Caudate nucleus (tissue), 63 donors: ENCODE measurements at places on chromosomes 2 and 18.

DNA sequence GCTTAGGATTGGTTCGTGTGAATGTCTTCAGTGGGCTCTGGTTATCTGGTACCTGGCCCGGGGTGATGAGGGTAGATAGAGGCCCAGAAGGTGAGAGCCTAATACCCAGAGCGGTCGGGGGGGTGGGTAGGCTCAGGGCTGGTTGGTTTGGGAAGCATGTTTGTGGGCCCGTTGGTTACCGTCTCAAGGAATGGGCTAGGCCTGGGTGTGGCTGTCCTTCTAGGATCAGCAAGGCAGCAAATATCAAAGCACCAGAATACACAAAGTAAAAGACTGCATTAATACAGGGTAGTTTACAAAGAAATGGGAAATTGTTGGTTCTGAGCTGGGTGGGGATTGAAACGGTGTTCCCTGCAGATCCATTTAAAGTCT, 6.0 kb upstream of the IL1R2 start:
- no peak for DNase-seq

DNA sequence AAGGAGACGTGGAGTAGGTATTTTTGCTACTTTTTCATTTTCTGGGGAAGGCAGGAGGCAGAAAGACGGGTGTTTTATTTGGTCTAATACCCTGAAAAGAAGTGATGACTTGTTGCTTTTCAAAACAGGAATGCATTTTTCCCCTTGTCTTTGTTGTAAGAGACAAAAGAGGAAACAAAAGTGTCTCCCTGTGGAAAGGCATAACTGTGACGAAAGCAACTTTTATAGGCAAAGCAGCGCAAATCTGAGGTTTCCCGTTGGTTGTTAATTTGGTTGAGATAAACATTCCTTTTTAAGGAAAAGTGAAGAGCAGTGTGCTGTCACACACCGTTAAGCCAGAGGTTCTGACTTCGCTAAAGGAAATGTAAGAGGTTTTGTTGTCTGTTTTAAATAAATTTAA, 3.4 kb downstream of the FZD7 start:
- no peak for DNase-seq

DNA sequence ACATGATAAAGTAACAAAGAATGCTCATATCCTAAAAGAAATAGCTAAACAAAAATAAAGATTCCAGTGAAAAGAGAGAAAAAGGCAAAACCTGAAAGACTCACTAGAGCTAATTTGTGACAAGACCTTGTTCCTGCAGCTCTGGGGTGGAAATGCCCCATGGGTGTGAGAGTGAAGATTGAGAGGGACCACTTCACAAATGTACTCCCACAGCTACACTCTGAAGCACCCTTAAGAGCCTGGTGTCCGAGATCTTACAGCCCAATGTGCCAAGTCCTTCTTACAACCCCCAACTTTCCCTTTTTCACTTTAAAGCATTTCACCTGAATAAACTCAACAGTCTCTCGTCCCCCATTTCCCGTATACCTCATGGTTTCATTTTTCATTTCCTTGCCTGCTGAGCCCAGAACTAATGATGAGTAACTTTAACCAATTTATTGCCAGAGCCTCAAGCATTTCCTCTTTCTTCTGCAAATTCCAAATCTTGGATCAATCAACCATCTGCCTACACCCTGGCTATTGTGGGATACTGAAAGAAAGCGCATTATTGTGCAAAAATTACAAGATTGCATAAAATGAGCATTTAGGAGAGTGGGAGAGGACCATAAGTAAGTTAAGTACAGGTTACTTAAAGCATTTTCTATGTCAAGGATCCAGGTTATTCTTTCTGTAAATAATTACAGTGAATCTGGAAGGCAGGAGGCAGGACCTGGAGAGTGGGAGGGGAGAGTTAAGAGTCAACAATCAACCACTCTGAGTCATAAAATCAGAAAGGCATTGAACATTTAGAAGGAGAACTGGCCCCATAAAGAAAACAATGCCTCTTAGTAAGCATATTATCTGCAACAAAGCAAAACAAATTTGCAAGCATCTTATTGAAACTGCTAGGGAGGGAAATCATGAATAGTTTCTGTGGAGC, 804.4 kb upstream of the CELF4 start:
- DNase-seq, result no peak

GRCh38 chr18:9283791-9284190, 50.8 kb upstream of the TWSG1 start:
- no peak for DNase-seq

DNA sequence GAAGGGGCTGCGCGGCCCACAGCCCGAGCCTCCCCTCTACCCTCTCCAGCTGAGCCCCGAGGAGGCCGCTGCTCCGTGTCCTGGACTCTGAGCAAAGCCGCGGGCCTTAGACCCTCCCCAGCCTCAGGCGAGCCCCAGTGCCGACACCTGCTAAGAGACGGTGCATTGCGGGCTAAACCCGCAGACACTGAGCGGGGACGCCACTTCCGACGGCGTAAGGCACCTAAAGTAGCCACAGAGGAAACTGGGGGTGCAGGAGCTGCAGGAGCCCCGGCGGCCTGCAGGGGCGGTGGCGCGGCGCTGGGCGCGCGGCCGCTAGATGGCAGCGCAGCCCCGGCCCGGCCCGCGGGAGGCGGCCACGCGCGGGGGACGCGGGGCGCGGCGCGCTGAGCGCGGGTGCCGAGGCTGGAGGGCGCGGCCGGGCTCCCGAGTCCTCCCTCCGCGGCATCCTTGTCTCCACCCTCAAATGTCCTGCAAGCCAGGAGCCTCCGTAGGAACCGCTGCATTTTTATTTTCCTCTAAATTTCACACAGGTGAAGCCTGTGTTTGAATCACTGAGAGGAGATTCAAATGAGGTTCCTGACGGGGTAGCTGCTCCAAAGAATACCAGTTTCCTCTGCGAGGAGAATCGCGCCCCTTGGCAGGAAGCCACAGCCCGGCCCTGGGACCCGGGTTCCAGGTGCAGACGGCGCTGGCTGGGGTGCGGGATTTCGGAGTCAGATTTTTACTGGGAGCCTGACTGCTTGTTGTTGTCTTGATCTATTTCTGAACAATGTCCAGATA, 650.5 kb downstream of the GALR1 start:
- peak; percentile 16 for DNase-seq

DNA sequence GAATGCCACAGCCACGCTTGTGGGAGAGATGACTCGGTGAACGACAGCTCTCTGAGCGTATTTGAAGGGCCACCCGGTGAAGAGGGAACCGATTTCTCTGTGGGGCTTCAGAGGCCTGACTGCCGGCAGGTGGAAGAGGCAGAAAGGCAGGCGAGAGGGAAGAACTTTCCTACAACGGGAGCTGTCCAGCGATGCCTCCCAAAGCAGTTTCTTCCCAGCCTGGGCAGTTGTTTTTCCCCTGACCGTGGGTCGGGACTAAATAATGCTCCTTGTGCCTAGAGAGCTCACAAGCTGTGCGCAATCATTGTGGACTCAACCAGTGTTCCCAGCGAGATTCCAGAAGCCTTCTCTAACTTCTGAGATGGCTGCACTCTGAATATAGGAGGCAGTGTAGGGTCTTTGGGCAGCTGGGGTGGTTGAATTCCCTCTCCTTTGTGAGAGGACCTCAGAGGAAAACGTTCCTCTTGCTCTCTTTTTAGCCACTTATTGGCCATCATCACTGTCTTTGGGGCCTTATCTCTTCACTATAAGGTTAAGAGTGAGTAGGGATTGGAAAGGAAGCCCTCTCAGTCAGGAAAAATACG, 710 bp downstream of the SEC11C start:
- peak; percentile 57 for DNase-seq

- DNase-seq, result no peak
Measured at GRCh38 chr2:40434731-40435271, 17.1 kb downstream of the SLC8A1 start.

DNA sequence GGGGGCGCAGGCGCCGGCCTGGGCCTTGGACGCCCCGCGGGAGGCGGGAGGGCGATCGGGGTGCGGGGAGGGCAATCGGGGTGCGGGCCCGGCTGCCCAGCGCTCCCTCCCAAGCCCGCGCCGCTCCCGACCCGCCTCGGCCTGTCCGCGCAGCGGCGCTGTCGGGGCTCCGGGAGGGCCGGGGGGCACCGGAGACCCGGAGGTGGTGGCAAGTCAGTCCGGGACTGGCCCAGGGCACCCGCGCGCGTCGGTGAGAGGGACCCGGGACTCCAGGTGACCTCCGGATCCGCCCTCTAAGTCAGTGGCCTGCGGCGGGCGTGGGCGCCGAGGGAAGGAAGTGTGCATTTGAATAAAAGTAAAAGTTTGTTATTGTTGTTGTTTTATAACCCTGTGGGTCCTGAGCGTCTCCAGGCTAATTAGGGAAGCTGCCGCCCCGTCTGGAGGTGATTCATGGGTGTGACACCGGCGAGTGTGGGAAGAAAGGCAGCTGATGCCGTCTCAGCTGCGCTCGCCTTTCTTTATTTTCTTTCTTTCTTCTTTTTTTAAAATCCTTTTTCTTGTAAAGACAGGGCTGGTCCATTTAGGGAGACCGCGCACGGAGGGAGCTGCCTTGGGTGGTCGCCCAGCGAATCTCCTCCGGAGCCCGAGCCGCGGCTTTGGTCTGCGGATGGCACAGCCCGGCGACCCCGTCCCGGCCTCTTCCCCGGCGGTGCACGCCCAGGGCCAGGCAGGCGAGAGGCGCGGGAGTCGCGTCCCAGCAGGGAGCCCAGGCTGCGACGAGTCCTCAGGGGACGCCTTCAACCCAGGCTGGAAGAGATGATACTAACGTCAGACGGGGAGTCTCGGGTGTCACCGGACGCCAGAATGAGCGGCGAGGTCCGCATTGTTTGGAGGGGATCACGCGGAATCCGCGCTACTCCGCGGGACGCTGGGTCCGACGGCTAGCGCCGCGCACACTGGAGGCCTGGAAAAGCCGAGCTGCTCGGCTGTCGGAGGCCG, 627 bp upstream of the CRACDL start:
- no peak for DNase-seq

GRCh38 chr2:27715318-27716210, 51.9 kb downstream of the SLC4A1AP start:
- peak; percentile 17 for DNase-seq

DNA sequence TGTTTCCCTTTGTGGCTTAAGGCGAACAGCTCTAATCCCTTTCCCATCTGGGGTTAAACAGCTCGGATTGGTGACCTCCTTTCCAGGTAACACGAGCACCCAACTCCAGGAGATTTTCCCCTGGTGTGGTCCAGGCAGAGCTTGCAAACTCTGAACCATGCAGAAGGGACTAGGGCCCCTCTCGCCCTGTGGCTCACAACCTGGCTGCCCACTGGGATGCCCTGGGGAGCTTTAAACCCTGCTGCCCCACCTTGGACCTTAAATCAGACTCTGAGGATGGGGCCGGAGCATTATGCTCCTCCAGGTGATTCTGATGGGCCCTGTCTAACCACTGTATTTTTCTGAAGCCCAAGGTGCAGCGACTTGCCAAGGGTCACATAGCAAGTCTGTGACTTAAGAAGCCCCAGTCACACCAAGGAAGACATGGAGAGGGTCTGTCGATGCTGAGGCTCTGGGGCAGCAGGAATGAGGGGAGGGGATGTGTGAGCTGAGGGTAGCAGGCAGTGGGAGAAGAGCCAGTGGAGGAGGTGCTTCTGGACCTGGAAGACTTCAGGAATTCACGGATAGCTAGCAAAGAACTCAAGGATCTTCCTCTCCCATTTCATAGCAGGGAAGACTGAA, 5.9 kb downstream of the ARID5A start:
- DNase-seq, result no peak

DNA sequence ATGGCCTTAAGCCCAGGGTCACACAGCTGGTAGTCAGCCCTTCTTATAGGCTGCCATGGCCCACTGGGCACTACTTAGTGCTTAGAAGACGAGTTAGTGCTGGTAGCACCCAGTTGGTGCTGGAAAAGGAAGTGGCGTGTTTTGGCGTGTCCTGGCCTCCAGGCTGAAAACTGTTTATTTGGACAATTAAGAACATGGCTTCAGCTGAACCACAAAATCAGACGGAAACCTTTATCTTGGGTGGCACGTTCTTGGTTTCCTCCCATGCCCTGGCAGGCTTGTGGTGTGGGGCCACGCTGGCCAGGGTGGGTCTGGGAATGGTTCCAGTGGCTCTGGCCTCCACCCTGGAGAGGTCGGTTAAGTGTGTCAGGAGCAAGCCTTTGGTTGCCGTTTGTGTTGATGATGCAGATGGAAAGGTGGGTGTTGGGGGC, 141.5 kb upstream of the HAAO start:
- DNase-seq, result no peak

DNA sequence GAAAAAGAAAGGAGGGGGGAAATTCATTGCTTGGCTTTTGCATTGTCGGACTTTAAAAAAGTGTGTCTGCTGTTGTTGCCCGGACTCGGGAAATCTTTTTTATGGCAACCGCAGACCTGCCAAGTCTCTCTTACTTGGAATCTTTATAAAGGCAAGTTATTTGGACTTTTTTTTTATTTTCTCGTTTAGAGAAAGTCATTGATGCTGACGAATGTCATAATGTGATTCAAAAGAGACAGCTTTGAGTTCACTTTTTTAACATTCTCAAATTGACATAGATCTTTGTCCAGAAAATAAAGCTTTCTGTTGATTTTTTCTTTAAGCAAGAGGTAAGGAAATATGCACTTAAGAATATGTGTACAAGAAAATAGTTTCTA, 651 bp upstream of the ZNF521 start:
- no peak for DNase-seq

DNA sequence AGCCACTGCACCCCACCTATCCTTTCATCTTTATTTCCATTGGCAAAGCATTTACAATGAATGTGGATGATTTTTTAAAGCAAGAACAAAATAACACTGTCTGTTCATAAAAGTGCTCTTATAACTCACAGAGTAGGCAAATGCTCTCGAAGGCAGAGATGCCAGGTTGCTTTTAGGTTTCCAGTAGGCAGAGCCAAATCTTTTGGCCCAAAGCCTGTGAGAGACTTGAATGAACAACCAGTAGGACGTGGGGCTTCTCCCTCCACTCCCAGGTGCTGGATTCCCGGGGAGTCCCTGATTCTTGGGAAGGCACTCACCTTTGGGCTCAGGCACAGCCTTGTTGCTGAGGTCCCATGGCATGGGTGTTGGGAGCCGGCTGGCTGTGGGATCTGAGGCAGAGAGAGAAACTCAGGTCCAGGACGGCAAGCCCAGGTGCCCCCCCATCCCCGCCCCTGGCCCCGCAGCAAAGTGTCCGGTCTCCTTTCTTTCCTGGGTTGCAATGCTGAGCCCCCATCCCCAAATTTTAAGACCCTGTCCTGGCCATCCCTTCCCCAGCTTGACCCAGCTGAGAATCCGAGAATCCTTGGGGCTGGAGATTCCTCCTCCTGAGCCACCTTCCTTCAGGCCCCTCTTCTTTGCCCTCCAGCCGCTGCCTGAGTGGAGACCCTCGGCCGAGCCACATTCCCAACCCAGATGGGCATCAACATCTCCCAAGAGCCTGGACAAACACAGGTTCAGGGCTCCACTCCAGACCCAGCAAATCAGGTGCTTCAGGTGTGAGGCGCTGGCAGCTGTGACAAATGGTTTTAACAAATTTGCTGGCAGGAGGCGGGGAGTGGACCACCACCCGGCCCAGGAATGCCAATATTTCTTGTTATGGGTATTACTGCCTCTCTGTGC, 5.8 kb downstream of the NEURL3 start:
- no peak for DNase-seq

- no peak for DNase-seq
Measured at GRCh38 chr18:13265008-13265910, 46.7 kb downstream of the LDLRAD4 start.

DNA sequence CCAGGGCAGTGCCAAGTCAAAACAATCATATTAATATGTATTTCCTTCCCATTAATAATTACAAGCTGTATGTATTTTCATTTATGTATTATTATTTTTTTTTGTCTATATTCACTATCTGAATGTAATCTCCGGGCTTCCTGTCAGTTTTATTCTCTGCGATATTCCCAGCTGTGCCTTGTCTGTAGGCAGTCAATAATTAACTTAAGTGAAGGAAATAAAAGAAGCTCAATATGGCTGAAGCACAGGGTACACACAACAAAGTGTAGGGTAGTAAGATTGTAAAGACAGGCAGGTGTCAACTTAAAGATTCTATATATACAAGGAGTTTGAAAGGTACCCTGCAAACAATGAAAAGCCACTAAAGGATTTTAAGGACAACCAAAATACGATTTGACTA, 122.9 kb downstream of the ROCK1 start:
- DNase-seq, result no peak
